ENCODE measurements at places on chromosomes 3 and 15.
A peak's percentile ranks its signal among the peaks of the same experiment; 100 is the strongest.

GRCh38 chr3:174758943-174759342 is 100.2 kb upstream of the NAALADL2 start:
- no peak for DNase-seq

DNA sequence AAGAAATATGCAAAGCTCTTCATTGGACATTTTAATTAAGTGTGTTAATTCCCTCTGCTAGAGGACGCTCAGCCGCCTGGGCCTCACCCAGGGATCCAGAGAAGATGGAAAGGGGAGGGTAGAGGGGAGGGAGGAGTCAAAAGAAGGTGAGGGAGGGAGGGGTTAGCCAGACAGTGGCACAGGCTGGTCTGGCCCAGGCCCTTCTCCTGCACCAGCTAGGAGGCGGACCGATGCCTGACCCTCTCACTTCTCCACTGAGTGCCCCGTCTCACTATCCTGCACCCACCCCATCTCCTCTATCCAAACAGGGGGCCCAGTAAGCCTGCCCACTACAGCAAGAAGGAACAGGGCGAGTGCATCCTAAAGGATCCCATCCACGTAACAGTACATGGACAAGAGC is 22.9 kb downstream of the RAB6B start:
- DNase-seq: no peak

- no peak for DNase-seq
These were observed 38.8 kb upstream of the BNC1 start for GRCh38 chr15:83323296-83323711.

DNA sequence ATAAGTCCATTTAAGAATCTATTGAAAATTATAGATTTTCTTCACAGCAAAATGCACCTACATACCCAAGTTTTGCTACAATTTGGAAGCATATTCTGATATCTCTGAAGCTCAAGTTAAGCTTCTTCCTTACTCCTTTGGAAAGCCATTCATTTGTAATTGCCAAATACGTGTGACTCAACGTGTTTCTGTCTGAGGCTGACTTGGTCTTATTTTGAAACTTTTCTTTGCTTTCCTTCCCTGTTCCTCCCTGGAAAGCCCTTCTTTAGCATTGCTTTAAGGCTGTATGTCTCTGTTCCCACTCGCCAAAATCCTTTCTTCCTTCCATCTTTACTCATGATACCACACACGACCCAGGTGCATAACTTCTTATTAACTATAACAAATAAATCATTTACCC is 232.0 kb downstream of the ZBBX start:
- DNase-seq: no peak

GRCh38 chr15:66962522-66962921 is 102.9 kb upstream of the SMAD3 start:
- DNase-seq: no peak

DNA sequence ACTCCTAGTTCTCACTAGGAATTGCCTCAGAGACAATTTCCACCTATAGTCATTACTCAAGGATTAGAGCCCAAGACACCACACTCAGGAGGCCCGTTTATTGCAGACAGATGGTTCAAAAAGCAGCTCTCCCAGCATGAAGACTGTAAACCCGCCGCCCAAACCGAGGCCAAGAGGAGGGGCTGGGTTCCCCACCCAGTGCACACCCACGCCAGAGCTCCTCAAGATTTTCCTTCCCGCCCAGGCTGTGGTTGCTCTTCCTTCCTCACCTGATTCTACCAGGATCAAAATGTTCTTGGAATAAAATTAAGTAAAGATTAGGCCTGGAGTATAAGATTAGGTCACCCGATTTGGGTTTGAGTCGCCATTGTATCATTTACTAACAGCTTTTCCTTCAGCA is 364.4 kb downstream of the MECOM start:
- DNase-seq: no peak

GRCh38 chr3:24493746-24494617 is 668 bp downstream of the THRB start:
- DNase-seq: no peak

DNA sequence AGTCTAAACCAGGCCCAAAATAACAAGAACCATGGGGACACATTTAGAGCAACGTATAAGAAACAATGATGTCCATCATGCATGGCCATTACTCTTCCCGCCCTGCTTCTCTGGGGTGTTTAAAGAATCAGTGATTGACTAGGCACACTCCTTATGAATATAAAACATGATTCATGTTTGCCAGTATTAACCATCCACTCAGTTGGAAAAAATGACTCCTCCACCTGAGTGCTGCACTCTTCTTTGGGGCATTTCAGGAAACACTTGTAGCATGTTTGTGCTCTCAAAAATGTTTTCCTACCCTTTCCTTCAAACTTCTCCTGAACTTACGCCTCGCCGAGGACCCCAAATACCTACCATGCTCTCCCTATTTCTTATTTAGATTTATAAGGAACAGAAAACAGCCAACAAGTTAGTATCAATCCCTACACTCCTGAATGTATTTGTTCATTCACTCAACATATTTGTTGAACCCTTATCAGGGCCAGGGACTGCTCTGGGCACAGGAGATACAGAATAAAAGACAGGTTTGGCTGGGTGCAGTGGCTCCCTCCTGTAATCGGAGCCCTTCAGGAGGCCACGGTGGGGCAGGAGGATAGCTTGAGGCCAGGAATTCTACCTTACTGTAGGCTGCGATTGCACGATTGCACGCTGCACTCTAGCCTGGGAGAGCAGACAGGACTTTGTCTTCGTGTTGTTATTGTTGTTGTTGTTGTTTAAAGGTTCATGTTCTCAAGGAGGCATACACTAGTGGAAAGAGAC is 137.0 kb downstream of the TMCO5A start:
- DNase-seq: no peak

DNA sequence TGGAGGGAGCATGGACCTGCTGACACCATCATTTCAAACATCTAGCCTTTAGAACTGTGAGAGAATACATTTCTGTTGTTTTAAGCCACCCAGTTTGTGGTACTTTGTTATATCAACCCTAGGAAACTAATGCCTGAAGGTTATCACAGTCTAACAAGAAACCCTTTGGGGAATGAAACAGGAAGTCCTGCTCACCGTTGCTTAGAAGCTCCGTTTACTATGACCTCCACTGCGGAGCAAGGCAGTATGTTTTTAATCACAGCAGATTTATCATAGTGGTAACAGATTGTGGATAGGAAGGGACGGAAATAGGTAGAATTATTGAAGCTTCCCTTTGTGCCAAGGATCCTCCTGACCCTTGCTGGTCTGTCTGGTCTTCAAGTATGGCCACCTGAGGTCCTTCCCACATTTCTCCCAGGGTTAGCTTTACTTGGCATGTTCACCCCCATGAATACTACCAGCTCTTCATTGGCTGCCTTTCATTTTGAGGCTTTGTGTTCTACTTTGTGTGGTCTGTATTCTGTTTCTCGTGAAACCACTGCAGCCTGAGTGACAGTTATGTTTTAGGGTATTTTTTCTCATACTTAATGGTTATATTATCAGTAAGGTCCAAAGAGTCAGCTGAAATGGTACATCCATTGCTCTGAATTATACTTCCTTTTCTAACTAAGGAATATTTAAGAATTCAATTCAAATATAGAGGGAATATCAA is 201.6 kb downstream of the CHST2 start:
- no peak for DNase-seq

GRCh38 chr3:8882171-8882593 is 81.1 kb downstream of the RAD18 start:
- no peak for DNase-seq

DNA sequence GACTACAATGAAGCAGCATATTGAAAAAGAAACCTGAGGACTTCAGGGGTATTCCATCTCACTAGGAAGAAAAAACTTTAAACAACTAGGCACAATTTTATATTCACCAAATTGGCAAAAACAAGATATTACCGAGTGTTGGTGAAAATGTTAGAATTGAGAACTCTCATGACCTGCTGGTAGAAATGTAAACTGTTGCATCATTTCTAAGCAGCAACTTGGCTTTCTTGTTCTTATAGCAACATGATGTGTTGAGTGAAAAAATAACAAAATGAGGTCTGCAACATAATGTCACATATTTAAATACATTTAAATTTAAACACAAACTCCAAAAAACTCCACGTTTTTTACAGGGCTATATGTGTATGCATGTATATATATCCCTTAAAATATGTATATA is 59.0 kb upstream of the SPPL2A start:
- DNase-seq: no peak

- no peak for DNase-seq
These were observed 285.6 kb downstream of the UACA start for GRCh38 chr15:70477750-70478250.

- no peak for DNase-seq
These were observed 460.3 kb upstream of the PROK2 start for GRCh38 chr3:72245183-72245811.

- DNase-seq: peak; percentile 80
These were observed at the start of gene MYEF2 for GRCh38 chr15:48177766-48178647. Gene MYEF2, minus strand, starts transcription at chr15:48178295. Its CDS starts 58 bp downstream, at chr15:48178237.

GRCh38 chr3:108441518-108441917 is 68.9 kb downstream of the MYH15 start:
- no peak for DNase-seq

DNA sequence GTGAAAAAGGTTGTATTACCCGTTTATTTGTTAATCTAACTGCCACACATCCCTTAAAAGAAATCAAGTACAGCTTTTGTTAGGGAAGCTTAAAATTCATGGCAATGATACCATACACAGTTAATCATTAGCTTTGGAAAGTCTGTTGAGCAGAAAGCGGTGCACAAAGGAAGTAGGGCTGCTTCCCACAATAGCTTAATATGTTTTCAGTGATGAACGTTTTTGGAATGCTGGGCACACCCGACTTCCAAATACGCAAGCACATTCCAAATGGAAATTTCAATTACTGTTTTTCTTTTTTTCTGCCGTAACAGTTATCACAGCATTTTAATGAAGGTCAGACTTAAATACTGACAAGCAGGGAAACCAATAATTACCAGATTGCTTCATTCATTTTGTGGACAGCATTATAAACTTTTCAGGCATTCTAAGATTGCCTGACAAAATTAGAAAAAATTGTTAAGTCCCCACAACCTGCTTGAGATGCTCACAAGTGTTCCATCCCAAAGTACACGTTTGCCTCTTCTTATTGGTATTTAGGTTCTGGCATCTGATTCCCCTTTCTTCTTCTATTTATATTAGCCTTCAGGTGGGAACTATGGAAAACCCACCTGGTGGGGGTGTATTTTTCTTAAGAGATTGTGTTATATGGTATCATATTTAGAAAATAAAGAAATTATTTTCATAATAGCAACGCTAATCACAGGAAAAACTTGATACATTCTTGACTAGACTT is 1.1 kb upstream of the ECT2 start:
- no peak for DNase-seq

GRCh38 chr15:31264559-31265089 is 62.0 kb upstream of the KLF13 start:
- no peak for DNase-seq

DNA sequence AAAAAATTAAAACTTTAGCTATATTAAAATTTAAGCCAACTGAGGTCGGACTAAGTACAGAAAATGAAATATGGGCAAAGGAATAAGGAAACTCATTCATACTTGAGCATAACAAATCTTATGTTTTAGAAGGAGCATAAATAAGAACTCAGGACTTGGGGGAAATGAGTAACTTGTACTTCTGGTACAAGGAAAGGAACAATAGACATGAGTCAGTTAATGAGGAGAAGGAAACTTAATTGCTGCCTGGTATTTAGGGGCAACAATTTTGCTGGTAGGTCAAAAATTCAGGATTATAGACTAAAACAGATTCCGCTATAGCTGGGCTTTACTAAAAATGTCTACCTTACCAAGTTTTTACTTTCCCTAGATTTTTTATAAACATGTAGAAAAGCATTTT is 113.1 kb downstream of the MYO5A start:
- no peak for DNase-seq

- DNase-seq: no peak
These were observed 101.9 kb downstream of the PIK3R4 start for GRCh38 chr3:130644628-130645253.

- DNase-seq: no peak
These were observed 28.4 kb downstream of the KAT2B start for GRCh38 chr3:20068512-20069177.

- no peak for DNase-seq
These were observed 82.5 kb downstream of the RFTN1 start for GRCh38 chr3:16430717-16431630.

DNA sequence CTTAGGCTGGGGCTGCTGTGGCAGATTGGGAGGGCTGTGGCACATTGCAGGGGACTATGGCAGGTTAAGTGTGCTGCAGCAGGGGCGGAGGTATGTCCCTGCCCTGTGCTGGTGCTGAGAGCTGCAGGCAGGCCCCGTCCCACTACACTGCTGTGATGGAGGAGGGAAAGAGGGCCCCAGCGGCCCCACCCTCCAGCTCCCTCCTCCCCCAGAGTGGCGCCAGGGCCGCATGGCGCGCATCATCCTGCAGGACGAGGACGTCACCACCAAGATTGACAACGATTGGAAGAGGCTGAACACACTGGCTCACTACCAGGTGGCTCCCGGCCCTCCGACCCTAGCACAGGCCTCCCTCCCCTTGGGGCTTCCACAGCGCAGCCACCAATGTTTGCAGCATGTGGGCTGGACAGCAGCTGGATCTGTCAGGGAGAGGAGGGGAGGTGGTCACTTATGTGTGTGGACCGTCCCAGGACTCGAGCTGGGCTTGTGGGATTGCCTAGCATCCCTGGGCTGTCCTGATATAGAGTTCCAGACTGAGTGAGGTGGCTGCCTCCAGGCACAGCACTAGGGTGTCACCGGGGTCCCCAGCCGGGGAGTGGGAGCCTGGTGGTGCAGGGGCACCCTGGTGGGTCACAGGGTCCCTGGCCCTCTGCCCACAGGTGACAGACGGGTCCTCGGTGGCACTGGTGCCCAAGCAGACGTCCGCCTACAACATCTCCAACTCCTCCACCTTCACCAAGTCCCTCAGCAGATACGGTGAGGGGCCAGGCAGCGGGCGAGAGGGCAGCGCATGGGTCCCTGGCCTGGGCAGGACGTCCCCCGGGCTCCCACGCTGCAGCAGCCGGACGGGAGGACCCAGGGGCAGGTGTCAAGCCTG is 46.1 kb downstream of the PLXNA1 start:
- no peak for DNase-seq

- no peak for DNase-seq
These were observed 21.6 kb downstream of the COL8A1 start for GRCh38 chr3:99659951-99660350.

- no peak for DNase-seq
These were observed 695 bp downstream of the RPL32 start for GRCh38 chr3:12840591-12841148.

DNA sequence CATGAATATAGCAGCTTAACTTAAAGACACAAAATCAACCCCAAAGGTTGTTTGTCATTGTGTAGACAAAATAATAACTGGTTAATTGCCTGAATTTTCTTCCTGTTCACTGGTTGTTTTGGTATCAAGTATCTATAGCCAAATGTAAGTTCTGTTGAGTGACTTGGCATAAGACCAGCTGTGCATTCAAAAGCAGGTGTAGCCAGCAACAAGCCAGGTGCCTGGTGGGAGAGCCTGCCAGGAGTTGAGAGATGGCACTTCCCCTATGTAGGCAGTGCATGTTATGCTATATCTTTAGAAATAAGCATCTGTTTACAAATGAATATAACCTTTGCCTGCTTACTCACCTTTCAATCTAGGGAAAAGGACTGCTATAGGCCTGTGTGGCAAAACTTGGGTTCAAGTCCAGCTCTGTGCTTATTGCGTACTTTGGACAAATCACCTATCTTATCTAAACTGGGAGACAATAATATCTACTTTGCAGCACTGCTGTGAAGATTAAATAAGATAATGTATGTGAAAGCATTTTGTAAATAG is 84.9 kb upstream of the TBL1XR1 start:
- DNase-seq: no peak

GRCh38 chr3:97417-98258 is 98.9 kb upstream of the CHL1 start:
- DNase-seq: no peak

Data from CD4-positive, alpha-beta T cell (primary cell).